ENCODE measurements at places on chromosomes 11 and 22.

- peak; percentile 46 for DNase-seq
These were observed 377.0 kb downstream of the DDX10 start for GRCh38 chr11:109041876-109042275.

GRCh38 chr11:76788661-76789442 is 5.7 kb downstream of the TSKU start:
- DNase-seq: no peak

DNA sequence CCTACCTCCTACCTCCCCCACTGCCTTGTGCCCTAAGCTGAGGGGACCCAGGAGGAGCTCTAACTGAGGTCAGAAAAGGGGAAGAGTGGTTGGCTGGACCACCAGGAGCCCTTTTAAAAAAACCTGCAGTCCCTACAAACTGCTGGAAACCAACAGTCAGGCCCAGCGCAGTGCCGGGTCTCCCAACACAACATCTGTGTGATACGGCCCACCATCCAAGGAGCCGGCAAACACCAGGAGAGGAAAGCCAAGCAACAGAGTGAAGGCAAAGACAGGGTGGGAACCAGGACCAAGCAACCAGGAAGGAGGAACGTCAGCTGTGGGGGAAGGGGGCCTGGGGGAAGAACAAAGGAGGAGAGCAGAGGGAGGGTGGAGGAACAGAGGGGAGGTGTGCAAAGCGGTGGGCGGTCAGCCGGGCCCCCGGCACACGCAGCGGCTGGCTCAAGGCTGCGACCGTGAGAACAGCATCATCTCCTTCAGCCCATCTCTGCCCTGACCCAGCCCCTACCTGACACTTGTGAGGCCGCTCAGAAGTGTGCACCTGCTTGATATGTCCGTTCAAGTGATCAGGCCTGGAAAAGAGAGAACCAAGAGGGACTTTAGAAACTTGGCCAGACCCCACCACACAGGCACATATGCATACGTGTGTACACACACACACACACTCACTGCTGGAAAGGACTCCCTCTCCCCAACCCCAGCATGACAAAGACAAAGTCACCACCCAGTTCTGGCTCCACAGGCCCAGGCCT is 3.6 kb downstream of the PATZ1 start:
- no peak for DNase-seq

GRCh38 chr11:64489831-64490441 is 101.1 kb upstream of the SLC22A12 start:
- peak; percentile 7 for DNase-seq

- no peak for DNase-seq
These were observed 7.9 kb downstream of the PAX6 start for GRCh38 chr11:31802990-31803812.

GRCh38 chr11:14764579-14765527 is 121.2 kb downstream of the PDE3B start:
- DNase-seq: peak; percentile 3

- no peak for DNase-seq
These were observed 173.4 kb upstream of the SESN3 start for GRCh38 chr11:95404370-95404769.

DNA sequence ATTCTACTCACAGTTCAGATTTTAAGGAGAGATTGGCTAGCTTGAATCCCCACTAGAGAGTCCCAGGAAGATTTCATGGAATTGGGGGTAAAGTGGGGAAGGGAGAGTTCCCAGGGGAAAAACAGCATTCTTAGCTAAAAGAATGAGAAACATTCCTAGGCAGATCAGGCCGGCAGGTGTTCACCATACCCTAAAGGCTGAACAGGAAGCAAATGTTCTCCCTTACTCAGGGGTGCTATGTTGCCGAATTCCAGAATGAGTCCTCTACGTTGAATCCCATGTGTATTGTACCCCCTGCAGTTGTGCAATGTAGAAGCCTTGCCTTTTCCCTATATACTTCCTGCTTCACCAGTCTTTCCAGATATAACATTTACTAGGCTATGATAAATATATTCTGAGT is 135.2 kb upstream of the NCAM1 start:
- no peak for DNase-seq

GRCh38 chr11:45961751-45962240 is 39.3 kb downstream of the LARGE2 start:
- no peak for DNase-seq

- DNase-seq: no peak
These were observed 1151.2 kb upstream of the CCDC90B start for GRCh38 chr11:84437071-84437980.

GRCh38 chr11:112277941-112278340 is 17.3 kb upstream of the PLET1 start:
- DNase-seq: peak; percentile 34

DNA sequence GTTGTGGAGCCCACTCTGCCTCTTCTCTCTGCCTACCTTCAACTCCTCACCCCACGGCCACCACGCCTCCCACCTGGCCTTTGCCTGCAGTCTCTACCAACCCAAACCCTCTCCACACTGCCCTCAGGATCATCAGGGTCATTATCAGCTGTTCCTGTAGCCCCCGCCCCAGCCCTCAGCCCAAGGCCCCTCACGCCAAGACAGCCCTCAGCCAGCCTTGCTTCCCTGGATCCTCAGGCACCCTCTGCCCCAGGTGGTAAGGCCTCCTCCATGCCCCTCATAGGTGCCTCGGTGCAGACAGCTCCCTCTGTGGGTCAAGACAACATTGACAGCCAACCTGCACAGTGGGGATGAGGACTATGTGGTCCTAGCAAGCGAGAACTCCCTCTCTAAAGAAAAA is 1.7 kb downstream of the SBF1 start:
- no peak for DNase-seq

DNA sequence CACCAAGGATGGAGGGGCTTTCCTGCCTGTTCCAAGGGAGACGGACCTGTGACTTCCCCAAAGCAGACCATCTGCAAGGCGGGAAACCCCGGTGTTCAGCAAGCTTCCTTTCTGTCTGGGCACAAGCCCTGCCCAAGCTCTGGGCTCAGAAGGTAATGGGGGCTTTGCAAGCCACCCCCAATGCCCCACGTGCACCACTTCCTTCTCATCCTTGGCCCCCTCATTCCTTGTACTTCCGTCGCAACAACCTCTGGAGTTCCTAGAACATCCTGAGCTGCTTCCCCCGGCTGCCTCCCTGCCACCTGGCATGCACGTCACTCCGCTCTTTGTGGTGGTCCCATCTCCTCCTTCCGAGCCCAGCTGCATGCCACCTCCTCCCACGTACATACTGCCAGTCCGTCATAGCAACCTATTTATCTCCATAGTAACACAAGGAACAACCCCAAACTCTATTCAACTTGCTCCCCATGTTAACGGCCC is 3.9 kb downstream of the MYEOV start:
- peak; percentile 56 for DNase-seq

DNA sequence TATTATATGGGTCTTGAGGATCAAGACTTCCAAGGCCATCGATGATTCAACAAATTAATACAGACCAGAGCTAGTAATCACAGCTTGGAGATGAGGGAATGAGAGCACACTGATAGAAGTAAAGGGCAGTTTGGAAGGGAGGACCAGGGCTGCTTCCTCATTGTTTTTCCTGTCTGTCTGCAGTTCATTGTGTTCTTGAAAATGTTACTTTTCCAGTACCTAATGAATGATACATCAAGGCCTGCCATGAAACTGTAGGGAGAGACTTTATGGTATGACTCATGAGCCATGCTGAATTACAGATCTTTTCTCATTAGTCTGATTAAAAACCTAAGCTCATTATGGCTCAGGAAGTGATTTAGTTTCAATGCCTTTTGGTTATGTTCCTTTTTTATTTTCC is 855.6 kb downstream of the KCNA4 start:
- DNase-seq: peak; percentile 43

GRCh38 chr22:20194681-20195593 is 44.1 kb upstream of the CCDC188 start:
- no peak for DNase-seq

DNA sequence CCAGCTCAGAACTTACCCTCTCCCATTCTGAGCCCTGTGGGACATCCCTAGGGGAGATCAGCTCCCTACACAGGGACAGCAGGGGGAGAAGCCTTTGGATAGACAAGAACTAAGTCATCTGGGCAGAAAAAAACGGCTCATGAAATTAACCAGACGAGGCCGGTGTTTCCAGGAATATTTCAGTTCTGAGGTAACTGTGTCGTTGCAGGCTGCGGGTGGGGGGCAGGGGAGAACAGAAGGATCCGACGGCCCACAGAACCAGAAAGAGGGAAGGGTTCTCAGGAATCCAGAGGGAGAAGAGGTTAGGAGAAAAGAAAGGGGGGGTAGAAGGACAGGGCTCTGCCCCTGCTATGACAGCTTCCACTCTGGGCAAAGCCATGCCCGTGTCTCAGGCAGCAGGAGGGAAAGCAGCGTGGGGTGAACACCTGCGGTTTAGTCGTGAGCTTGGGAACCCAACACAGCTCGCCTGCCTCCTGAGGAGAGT is 3.6 kb downstream of the CLCF1 start:
- DNase-seq: peak; percentile 71

- DNase-seq: peak; percentile 16
These were observed 16.4 kb downstream of the PPM1F start for GRCh38 chr22:21936151-21936775.

GRCh38 chr22:10781571-10782403 is 4746.2 kb upstream of the OR11H1 start:
- no peak for DNase-seq

- DNase-seq: no peak
These were observed 6.8 kb upstream of the PIM3 start for GRCh38 chr22:49953680-49954344.

DNA sequence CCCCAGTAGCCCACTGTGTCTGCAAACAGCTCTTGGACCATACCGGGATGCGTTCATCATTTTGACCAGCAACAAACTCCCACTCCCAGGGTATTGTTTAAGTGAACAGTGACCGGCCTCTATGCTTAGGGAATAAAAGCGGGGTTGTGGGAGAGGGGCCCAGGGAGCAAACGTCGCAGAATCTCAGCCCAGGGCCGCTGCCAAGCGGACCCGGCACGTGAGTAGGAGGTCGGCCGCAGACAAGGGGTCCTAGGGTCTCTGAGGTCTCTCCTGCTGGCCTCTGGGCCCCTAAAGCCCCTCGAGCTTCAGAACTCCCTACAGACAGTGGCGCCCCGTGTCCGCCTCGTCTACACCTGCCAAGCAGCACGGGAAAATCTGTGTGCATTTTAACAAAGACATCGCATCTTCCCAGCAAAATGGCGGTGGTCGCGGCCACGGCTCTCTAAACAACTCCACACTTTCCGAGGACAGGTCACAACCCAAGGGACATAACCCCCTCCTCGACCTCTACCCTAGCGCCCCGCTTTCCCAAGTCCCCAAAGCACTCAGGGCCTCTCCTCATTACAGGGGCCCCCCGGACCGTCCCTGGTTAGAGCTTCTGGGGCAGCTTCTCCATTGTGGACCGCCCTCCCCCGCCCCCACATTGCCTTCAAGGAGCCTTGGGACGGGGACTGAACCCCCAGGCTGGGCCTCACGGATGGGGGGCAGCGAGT is 3.9 kb upstream of the GCAT start:
- no peak for DNase-seq

- DNase-seq: no peak
These were observed 22.5 kb downstream of the CLPB start for GRCh38 chr11:72411623-72412419.

- DNase-seq: no peak
These were observed 19.3 kb upstream of the SYT7 start for GRCh38 chr11:61599968-61600710.

DNA sequence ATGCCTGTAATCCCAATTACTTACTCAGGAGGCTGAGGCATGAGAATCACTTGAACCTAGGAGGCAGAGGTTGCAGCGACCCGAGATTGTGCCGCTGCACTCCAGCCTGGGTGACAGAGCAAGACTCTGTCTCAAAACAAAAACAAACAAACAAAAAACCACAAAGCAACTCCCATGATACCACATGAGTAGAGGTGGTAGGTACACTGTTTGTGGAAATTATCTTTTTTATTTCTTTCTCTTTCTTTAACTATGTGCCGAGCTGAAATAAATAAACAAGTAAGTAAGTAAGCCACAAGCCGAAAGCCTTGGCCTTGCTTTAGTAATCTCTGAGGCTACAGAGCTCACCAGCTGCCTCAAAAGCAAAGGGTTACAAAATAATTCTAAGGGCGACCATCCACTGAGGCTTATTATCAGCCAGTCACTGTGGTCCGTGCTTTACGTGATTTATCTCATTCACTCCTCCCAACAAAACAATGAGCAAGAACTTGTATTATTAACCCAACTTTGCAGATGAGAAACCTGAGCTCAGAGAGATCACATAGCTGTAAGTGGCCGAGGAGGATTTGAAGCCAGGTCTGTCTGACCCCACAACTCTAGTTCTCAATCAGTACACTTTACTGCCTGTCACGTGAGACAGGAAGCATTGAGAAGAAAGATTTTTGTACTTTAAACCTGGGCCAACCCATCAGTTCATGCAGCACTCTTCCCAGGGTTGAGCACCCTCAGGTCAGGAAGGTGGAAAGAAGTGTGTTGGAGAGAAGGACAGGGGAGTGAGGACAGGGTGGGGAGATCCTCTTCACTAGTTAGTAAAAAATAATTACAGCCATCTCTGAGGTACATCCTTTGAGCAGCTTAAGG is 69.8 kb upstream of the MTMR2 start:
- DNase-seq: peak; percentile 30

GRCh38 chr11:79167510-79168188 is 273.2 kb downstream of the TENM4 start:
- DNase-seq: peak; percentile 37

DNA sequence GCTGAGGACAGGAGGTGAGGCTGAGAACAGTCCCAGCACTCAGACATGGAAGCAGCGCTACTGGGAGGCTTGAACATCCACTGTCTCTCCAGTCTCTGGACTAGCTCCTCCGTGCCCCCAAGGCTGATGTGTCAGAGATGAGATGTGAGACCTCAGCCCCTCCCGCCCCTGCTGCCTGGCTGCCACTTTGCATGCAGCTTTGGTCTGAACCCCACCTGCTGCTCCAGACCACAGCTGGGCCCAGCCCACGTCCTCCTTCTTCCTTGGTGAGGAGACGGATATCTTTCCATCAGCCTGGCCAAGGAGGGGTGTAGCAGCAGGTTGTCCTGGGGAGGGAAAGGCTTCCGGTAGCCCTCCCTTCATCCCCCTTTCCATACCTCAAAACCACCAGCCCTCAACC is 148.0 kb upstream of the B3GAT1 start:
- DNase-seq: no peak

GRCh38 chr11:13007182-13008060 is 1.7 kb upstream of the RASSF10 start:
- no peak for DNase-seq

DNA sequence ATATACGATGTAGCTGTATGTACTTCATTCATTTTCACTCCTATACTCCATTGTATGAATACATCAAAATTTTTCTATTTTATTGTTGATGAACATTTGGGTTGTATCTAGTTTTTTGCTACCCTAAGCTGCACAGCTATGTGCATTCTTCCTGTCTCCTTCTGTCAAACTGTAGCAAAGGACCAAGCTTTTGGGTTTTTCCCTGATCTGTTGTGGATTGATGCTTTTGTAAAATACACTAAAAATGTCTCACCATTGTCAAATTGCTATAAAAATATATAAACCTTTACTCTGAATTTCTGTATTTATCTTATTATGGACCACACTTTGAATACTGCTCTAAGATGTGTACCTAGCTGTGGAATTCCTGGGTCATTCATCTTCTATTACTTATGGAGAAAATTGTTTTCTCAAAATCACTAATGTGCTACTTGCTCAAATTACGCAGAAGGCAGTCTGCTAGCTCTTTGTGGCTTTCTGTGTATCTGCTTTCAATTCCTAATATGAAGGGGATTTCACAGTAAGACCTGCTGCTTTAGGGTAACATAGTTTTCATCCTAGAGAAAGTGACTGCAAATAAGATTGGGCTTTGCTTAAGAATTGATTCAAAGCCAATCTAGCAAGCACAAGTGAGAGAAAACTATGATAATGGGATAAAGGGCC is 123.4 kb downstream of the CYP2R1 start:
- no peak for DNase-seq

Measured in IMR-90 (cell line).